Suprapubic skin (tissue), 4 donors: ENCODE measurements at places on chromosomes 13 and 19. TPM values are rescaled to one million over a fixed set of nuclear protein-coding genes. Genes with fewer than 3 reads are reported as not detected.

Gene GJB2
- total RNA-seq, result 88.7 TPM

DNA sequence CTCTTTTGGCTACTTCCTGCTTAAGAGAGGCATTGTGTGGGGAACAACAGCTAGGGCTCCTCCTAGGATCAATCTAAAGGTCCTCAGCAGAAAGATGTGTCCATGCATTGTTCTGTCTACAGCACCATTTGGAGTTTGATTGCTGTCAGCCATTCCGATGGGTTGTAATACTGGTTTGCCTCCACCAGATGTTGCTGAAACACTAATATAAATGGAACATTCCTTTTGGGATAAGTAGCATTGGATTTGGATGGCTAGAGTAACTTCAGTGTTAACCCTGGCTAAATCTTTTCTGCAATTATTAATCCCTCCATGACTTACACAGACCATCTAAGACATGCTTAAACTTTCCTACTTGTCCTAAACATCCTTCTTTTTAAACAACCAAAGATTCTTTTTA lies 104.2 kb downstream of the TDRD3 start:
- no peak for DNase-seq

GRCh38 chr13:62057286-62057685 lies 641.6 kb upstream of the PCDH20 start:
- no peak for DNase-seq

GRCh38 chr13:94313926-94314325 lies 165.6 kb downstream of the DCT start:
- no peak for DNase-seq

- no peak for DNase-seq
These were observed 101.2 kb upstream of the MBNL2 start for GRCh38 chr13:97120976-97121375.

DNA sequence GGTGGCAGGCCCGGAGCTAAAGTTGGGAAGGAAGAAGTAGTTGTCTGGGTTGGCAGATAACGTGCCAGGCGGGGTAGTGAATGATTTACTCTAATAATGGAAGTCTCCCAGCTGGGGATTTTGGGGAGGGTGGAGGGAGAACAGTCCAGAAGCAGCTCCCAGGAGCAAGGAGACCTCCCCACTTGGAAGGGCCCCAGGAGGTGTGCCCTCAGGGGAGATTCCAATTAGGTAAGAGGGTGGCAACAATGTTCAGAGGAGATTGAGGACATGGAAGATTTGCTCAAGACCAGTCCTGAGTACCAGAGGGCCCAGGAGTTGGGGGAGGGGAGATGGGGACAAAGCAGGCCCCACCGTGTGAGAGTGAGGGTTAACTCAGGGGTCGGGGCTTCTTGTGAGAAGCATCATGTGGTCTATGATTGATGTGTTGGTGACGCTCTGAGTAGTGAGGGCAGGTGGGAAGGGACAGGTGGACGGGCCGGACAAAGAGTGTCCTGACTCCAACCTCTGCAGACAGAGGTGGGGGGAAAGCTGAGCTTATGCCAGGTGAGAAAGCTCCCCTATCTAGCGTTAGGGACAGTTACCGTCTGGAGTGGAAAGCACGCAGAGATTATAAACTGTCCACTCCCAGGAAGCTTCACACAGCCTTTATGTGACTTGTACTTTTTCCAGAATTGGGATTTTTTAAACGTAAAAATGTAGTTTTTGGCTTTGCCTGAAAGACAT lies 3.5 kb downstream of the SPINT2 start:
- DNase-seq, result no peak

DNA sequence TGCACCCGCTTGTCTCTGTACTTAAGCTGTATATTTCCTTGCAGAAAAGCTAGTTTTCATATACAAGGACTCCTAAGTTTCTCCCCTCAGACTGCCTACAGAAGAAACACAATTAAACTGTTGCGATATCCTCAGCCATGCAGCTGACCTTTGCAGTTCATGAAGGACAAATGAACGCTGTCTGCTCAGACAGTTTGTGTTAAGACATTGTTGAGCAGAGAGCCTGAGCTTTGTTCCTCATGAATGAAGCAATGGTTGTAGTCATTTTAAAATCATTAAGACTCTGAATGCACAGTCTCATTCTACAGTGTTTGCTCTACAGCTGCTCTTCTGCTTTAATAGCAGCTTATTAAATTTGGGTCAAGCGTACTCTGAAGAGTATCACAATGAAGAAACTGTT lies 23.2 kb upstream of the MAB21L1 start:
- no peak for DNase-seq

- DNase-seq, result no peak
These were observed 31.6 kb downstream of the SYT3 start for GRCh38 chr19:50607874-50608785.

Gene CBY2
- 0.49 TPM for total RNA-seq

Gene CDX2
- total RNA-seq, result not detected

Gene CYP2A13
- not detected for total RNA-seq

DNA sequence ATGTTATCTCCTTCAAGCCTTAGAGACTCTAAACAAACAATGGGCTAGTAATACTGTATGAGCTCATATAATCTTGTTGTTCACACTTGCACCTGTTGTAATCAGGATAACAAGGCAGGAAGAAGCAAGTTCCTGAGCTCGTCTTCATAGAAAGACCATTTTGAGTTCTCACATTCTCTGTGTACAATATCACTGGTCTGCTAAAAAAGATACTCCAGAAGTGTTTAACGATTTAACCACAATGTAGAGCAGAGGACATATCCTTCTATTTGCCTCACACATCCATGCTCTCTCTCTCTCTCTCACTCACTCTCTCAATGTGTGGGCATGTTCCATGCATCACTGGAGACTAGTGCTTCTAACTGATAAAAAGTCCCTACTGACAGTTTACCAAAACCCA lies 122.9 kb downstream of the MIPEP start:
- no peak for DNase-seq

Gene UBE2L5
- total RNA-seq, result 0.80 TPM
